Stimulated activated CD4-positive, alpha-beta T cell treated with anti-CD3 and anti-CD28 coated beads, Interleukin-1b, Interleukin-23, amount 100 ng/mL, for 48 hours (primary cell): ENCODE measurements at places on chromosomes 11 and 22.

DNA sequence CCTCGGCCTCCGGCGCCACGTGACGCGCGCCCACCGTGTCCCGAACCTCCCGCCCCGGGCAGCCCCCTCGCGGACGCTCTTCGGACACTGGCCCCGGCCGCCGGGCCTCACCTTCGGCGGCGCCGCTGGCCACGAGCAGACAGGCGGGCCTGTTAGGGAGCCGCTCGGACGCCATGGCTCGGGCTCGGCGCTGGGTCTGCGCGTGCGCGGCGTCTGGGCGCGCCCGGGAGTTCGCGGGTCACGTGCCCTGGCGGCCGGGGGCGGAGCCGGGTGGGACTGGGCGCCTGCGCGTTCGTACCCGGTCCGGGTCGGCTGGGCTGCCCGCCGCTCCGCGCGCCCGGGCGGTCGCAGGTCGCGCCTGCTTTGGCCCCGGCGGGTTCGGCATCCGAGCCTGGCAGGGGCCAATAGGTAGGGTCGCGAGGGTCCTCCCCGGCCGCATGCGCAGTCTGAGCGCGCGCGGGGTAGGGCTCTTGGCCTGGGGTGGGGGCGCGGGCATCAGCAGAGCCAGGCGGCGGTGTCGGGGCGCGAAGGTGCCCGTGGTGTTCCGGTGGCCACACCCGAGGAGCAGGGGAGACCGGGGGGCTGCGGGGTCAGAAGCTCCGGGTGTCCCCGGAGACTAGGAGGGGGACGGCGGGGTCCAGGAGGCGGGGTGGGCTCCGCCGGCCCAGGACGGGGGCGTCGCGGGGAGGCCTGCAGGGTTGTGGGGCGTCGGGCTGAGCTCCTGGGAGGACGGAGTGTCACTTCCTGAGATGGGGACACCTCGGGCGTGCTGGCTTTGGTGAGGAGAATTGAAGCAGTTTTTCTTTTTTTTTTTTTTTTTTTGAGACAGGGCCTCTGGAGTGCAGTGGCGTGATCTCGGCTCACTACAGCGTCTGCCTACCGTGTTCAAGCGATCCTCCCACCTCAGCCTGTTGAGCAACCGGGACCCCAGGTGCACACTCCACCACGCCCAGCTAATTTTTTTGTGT lies at the start of gene GATD1:
TSS of gene GATD1 (minus strand) at position 200 of the 968 bp plus-strand sequence. CDS start at position 175, 25 bp downstream.
- DNase-seq, result peak; percentile 92

GRCh38 chr22:38788021-38788816 lies 5.7 kb downstream of the DNAL4 start:
- DNase-seq, result no peak

DNA sequence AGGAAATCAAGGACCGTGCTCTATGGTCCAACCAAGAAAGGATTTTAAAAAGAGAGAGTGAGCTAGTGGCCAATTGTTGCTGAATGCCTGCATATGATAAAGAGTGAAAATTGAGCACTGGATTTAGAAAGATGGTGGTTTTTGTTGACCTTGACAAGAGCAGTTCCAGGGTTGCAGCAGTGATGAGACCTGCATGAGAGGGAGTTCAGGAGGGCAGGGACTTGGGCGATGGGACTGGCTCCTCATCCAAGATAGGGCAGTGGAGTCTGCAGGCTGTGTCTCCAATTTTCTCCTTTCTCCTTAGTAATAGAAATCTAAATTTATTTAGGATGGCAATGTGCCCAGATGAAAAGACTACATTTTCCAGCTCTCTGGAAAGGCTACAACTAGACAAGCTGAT lies 94.0 kb upstream of the B3GAT1 start:
- DNase-seq, result no peak

- no peak for DNase-seq
Measured at GRCh38 chr11:61553373-61554171, 27.3 kb downstream of the SYT7 start.

DNA sequence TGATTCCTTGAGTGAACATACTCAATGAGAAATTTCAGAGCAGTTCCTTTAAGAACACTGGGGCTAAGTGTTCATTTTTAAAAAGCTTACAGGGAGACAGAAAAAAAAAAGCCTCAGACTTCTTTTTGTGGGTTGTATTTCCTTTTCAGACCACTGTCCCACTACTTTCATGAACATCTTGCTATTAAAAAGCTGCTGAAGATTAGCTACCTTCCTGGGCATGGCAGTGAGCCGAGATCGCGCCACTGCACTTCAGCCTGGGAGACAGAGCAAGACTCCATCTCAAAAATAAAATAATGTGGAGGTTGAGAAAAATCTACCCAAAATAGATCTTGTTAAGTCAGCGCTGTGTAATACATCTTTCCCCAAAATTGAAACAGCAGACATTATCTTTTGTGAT lies 10.8 kb downstream of the TRAF6 start:
- no peak for DNase-seq

DNA sequence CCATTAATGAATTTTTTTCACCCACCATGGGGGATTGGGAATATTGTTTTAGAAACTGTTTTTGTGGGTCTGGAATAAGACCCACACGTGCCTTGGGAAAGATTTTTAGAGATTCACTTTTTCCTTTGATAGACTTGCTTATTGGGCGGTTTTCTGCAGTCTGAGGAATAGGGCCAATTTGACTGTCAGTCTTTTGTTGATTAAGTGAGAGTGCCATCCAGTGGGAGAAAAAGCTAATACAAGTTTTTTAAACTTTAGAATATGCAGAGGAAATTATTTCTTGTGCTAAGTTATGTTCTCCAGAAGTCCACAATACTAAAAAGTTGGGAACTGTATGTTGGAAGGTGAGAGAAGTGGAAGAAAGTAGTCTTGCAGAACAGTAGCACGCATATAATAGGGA lies 56.1 kb downstream of the PRMT3 start:
- no peak for DNase-seq

GRCh38 chr11:27649800-27650199 lies 50.5 kb downstream of the BDNF start:
- no peak for DNase-seq

GRCh38 chr11:98729118-98729517 lies 291.6 kb upstream of the CNTN5 start:
- no peak for DNase-seq

GRCh38 chr11:127238321-127238720 lies 237.8 kb upstream of the KIRREL3 start:
- no peak for DNase-seq

DNA sequence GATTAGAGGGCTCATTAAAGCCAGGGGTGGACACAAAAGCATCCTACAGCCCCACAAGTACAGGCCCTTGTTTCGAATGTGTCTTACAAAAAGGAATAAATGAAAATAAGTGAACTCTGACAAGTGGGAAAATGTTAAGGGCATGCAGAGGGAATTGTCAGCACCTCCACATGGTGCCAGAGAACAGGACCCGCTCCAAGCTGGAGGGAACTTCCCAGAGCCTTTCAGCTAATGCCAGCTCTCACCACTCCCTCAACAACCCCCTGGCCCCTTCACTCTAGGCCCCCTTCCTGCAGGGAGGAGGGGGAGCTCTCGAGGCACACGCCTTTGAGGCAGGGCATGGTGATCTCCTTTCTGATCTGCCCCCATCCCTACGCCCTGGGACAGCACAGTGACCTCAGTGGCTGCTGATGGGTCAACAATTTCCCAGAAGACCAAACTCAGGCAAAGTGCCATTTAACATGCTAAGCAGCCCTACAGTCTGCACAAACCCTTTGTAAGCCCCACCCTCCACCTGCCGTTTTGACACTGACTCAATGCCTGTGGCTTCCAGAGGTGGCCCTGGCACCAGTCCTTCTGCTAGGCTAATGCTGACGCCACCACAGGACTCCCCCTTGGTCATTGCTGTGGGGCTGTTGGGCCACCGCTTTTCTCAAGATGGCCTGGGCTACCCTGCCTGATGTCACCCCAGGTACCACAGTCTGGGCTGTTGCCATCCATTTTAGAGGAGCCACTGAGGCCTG lies 12.5 kb upstream of the CHST1 start:
- DNase-seq, result no peak

GRCh38 chr11:102620818-102621561 lies 4.1 kb downstream of the MMP20 start:
- no peak for DNase-seq

GRCh38 chr11:22830082-22830414 lies 447 bp upstream of the SVIP start:
- no peak for DNase-seq

DNA sequence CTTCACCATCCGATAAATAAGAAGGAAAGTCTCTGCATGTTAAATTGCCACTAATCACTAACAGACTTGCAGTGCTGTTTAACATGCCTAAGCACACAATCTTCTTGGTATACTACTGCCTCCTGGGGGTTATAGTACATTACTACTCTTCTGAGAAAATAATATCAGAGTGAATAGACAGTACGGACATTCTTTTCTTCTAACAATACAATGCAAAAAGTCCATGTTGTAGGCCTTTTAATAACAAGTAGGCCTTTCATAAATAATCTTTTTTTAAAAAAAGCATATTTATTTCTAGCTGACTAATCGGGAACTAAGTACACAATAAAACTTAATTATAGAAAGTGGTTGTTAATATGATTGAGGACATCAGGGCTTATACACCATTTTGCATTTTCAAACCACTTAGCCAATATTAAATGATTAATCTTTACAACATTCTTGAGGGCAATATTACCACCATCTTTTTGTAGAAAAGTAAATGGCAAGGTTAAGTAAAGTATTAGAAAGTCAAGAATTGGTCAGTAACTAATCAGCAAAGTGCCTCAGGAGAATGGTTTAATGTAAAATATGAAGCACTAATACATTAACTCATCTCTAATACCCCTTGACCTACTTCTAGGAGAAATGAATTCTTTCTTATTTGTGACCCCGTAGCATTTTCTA lies 84.7 kb downstream of the TTC28 start:
- no peak for DNase-seq

GRCh38 chr11:115784796-115785521 lies 280.7 kb upstream of the CADM1 start:
- DNase-seq, result no peak

DNA sequence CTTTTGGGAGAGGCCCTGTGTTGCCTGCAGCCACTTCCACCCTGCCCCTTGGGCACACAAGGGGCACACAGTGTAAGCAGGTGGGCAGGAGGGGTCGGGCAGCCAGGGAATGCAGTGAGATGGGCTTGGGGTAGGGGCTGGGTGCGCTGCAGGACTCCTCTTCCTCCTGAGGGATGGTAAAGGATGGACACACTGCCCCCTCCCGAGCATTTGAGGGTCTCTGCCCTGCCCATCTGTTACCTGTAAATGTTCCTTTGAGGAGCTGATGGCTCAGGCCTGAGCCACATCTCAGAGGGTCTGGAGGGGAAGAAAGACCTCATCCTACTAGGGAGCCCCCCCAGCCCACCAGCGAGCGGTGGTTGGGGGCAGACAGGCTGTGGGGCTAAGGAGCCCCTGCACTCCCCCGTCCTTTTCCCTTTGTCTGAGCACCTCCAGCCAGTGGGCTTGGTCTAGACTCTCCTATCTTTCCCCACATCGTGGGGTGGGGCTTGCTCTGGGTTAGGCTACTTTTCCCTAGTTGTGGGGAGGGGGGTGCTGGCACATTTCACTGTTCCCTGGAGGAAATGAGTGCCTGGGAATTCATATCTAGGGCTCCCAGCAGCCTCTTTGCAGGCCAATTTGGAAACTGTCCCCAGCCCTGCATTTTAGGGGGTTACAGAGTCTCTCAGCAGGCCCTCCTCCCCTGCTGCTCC lies 1.7 kb upstream of the TSSC4 start:
- no peak for DNase-seq

DNA sequence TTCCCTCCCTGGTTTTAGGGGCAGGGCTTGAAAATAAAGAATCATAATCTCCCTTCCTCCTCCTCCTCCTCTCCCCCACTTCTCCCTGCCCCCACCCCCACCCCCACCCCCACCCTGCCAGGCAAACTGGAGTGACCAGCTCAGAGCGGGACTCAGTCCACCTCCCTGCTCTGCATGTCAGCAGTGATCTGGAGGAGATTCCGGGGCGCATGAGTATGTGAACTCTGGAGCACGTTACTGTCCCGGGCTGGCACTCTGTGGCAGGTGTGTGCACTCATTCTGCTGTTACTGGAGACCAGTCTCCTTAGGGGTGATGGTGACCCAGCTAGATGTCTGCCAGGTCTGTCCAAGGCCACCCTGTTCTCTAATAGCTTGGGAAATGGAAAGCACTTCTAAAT lies 33.9 kb downstream of the MARK2 start:
- DNase-seq, result no peak

DNA sequence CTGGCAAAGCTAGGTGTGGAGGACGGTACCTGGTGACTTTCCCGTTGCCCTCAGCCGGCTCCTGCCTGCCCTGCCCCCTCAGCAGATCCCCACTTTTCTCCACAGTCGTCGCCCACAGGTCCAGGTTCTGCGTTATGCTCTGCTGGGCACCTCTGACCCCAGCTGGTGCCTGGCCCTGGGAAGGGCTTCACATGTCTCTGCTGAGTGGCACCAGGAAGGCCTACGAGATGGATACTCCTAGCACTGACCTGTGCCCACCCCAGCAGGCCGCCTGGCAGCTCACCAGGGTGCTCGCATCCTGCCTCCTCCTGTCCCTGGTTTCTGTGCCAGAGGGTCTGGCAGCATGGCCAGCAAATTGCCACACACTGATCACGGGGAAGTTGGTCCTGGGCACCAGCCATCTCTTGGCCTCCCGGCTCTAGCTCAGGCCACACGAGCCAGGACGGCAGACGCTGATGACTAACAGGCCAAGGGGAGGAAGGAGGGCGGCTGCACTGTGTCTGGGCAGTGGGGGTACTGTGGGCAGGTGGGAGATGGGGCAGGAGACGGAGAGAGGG lies 13.8 kb downstream of the CARS1 start:
- DNase-seq, result no peak

DNA sequence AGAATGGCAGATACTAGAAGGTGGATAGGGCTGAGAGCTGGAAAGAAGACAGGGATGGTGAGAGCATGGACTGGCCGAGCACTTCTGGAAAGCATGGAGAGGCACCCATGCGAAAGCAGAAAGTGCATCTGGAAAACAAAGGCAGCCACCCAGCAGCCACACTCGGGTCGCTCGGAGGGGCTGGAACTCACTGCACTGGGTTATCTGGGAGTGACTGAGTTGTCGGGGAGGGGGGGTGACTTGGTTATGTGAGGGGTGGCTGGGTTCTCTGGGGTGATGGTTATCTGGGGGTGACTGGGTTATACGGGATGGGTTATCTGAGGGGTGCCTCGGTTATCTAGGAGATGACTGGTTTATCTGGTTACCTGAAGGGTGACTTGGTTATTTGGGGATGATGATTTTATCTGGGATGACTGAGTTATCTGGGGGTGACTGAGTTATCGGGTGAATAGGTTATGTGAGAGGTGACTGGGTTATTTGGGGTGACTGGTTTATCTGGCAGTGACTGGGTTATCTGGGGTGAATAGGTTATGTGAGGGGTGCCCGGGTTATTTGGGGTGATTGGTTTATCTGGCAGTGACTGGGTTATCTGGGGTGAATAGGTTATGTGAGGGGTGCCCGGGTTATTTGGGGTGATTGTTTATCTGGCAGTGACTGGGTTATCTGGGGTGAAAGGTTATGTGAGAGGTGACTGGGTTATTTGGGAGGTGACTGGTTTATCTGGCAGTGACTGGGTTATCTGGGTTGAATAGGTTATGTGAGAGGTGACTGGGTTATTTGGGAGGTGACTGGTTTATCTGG lies 2.6 kb upstream of the PANX2 start:
- no peak for DNase-seq
